NCI-H2081 (cell line): ENCODE measurements at places on chromosomes 7 and 10.

GRCh38 chr10:131748191-131748590 lies 152.6 kb upstream of the PPP2R2D start:
- DNase-seq, result no peak

DNA sequence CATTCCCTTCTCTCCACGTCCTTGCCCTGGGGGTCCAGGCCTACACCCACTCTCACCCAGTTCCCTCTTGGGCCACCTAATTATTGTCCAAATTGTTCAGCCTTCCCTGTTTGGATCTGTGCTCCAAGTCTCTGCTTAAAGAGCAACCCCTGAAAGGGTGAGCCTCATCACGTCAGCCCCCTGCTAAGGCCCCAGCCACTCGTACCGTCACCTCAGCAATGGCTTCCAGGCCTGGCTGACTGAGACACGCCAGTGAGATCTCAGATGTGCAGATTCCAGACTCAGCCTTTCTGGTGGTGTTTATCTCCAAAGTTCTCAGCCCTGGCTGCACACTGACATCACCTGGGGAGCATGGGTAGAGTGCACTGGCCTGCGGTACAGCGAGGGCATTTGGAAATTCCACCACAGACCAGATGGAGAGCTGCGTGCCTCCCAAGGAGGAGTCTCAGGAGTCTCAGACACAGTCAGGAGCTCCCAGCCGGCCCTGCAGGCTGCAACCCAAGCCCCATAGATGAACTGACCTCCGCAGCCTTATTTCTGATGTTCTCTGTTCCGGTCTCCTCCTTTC lies 87.5 kb downstream of the PRKAG2 start:
- no peak for DNase-seq

GRCh38 chr10:127148066-127148932 lies 48.1 kb downstream of the INSYN2A start:
- no peak for DNase-seq

GRCh38 chr10:69228151-69228550 lies 8.0 kb downstream of the HKDC1 start:
- no peak for DNase-seq

DNA sequence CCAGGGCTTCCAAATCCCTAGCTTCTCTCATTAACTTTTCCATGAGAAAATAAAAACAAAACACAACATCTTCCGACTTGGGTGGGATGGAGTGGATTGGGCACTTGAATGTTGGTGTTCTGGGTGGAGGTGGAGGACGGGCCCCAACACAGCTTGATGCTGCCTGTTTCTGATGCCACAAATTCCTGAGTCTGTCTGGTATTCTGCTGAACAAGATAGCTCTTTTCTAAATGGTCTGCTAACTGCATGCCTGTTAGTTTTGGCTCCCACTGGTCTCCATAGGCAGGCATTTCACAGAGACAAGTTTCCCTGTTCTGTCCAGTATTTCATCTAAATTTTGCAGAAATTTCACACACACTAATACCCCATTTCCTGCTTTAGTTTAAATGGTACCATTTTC lies 160.9 kb upstream of the FZD8 start:
- DNase-seq, result no peak

DNA sequence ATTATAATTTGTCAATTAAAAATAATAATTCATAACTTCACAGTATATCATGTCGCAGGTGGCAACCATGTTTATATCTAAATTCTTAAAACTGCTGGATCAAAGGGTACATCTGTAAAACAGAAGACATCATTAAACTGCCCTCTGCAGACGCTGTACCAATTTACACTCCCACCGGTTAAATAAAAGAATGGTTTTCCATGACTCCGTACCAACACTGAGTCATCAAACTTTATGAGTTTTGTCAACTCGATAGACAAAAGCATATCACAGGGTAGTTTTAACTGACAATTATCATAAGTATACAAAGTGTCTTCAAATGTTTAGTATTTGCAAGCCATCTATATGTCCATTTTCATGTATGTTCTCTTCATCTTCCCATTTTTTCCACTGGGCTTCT lies 5.7 kb upstream of the GSTK1 start:
- DNase-seq, result no peak
